ENCODE measurements at places on chromosomes 4 and X.

DNA sequence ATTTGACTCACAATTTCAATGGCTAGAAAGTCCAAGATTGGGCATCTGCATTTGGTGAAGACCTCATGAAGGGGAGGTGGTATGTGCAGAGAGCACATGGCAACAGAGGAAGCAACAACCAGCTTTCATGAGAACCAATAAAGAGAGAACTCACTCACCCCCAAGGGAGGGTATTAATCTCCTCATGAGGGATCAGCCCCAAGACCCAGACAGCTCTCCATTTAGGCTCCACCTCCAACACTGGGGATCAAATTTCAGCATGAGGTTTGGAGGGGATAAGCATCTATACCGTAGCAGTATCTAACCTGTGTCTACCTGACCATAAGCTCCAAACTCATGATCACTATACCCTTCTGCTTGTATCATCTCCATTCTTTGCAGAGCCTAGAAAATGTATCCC, 9.3 kb upstream of the TBC1D19 start:
- no peak for DNase-seq

- DNase-seq = no peak
Measured at GRCh38 chr4:87965501-87965975, 10.0 kb upstream of the SPP1 start.

DNA sequence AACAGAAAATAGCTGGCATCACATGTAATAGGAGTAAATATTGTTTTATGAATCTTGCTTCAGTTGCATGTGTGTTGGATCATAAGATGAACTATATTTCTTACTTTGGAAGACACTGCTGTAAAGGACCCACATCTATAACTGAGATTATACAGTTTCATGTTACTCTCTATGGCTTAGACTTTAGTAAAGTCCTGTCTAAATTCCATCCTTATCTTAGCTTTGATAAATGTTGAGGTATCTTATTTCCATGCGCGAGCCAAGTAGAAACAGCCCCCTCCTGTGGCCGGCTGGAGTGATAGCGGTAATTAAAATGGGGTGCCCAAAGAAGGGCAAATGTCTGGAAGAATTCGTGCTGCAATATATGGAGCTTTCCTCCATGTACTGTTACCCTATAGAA, 43.0 kb downstream of the CCDC158 start:
- peak; percentile 47 for DNase-seq

DNA sequence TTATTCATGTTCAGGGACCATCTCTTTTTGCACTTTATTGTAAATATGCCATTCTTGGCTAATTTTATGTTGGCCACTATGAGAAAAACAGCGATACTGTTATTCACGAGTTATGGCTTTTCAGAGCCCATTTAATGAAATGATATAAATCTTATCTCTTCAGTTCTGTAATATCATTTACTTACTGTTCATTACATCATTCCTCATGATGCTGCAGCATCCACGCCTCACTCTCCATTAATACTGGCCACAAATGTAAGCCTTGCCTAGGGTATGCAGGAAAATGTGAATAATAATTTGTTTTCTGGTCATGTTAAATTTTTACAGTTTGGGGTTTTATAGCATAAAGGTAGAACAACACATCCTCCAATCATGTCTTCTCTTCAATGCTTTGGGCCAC, 639.6 kb downstream of the SMARCA1 start:
- DNase-seq = no peak

GRCh38 chrX:34557733-34558132, 99.4 kb downstream of the TMEM47 start:
- DNase-seq = no peak

DNA sequence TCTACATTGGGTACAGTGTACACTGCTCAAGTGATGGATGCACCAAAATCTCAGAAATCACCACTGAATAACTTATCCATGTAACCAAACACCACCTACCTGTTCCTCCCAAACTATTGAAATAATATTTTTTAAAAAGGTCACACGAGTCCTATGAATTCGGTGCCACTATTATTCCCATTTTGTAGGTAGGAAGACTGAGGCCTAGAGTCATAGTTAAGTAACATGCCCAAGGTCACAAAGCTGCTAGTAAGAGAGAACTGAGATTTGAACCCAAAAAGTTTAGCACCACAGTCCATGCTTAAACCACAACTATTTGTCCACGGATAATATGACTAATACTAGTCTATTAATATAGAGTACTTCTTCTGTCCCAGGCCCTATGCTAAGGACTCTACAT, 2.7 kb downstream of the ARHGEF6 start:
- DNase-seq = no peak

DNA sequence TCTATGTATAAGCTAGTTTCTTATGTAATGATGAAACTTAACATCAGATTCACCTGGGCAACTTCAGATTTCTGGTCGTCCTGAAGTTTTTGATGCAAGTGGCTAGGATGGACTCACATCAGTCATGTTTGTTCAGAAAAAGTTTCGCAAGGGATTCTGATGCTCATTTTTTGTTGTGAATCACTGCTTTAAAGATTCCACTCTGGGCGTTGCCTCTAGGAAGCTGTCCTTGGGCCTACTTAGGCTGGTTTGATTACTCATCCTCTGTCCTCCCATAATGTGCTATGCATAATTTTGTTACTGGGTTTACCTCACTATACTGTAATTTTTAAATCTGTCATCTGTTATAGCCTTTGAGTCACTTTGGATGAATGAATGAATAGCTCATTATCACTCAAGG, 30.8 kb downstream of the HERC3 start:
- DNase-seq = no peak

DNA sequence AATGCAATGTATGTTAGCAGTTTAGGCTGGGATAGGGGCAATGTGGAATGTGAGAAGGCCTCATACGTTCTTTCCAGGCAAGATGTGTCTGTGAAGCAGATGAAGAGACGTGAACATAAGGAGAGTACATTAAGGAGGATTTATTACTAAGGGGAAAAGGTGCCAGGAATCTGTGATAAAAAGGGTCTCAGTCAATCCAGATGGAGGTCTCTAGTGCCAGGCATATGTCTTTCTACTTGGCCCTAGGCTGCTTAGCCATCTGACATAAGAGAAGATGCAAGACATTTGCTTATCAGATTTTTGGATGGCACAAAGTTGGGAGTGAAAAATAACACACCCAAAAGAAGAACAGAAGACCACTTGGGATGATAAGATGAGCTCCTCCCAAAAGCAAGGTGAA, 93.0 kb upstream of the PRKG2 start:
- DNase-seq = no peak

- DNase-seq = no peak
Measured at GRCh38 chr4:154124539-154125255, 335.8 kb upstream of the SFRP2 start.

DNA sequence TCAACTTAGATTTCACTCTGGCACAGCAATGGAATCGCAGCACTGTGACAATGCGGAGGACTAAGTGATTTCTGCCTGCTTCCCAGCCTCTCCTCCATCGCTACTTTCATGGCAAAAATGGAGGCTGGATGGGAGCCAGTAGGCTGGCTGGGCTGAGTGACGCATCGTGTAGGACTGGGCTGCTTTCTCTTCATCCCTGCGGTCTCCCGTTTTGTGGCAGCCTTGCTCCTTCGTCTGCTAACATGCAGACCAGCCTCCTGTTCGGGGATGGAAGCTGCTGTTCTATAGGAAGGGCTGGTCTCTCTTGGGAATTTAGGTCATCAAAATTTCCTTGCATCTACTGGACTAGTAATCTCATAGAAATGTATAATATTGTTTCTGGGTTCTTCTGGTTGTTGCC, 15.8 kb upstream of the RGS12 start:
- no peak for DNase-seq

GRCh38 chr4:173410079-173410478, 11.2 kb upstream of the SCRG1 start:
- no peak for DNase-seq

- DNase-seq = no peak
Measured at GRCh38 chr4:110268790-110269189, 70.4 kb upstream of the ELOVL6 start.

- DNase-seq = no peak
Measured at GRCh38 chr4:140156529-140157171, 2.7 kb upstream of the MAML3 start.

GRCh38 chrX:100995469-100995868, 26.0 kb downstream of the ARL13A start:
- DNase-seq = no peak

DNA sequence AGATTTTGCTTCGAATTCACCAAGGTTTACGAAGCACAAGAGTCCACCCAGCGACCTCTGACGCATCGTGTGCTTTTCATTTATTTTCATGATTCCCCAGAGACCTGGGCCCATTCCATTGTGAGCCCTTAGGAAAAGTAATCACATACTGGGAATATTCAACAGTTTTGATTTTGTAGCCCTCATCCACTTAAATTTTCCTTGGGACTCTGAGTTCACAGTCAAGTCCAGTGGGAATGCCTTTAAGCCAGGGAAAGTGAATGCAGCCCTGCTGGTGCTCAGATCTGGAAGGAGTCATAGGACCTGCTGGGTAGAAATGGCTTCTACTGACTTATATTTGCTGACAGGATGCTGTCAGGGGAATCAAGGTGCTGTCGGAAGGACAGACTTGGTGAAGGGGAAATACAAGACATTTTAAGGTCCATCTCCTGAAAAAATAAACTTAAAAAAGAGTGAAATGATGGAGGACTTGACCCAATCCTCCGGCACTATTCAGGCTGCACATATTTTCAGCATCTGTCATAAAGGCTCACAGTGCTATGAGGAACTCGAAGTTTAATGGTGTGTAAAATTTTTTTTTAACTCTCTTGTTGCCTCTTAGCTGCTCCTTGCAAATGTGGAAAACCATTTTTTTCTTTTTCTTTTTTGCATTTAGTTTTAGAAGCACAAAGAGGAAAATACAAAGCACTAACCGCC, 204.9 kb downstream of the MID1 start:
- no peak for DNase-seq

GRCh38 chrX:71945237-71945805, 34.7 kb downstream of the NHSL2 start:
- no peak for DNase-seq

DNA sequence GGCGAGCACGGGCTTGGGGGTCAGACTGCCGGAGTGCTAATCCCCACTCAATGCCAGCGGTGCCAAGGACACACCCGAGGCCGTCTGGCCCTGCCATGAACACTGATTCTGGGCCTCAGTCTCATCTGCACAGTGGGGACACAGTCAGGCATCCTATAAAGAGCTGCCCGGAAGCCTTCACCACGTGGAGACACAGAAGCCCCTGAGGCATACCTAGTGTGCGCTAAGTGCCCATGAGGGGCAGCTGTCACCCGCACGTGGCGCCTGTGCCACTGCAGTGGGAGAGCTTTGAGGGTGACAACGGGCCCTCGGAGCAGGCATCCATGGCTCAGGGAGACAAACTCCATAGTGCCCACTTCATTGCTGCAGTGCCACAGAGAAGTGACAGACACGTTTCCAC, 86.3 kb downstream of the PHKA2 start:
- DNase-seq = no peak

DNA sequence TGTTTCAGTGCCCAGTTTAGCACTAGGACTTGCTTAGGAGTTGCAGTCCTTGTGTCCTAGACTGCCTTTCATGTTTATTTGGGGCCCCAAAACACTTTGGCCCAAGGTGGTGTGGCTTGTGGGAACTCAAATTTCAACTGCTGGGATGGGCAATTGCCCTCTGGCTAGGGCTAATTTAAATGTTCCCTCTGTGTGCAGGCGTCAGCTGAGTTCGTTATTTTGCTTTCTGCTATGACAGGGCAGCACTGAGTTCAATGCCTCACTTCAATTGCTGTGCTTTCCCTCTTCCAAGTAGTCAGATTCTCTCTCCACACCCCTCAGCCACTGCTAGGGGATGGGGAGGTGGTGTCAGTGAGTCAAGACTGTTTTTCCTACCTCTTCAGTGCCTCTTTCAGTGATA, 51.1 kb downstream of the ITIH6 start:
- no peak for DNase-seq

- no peak for DNase-seq
Measured at GRCh38 chrX:13419918-13420317, 100.1 kb upstream of the ATXN3L start.

DNA sequence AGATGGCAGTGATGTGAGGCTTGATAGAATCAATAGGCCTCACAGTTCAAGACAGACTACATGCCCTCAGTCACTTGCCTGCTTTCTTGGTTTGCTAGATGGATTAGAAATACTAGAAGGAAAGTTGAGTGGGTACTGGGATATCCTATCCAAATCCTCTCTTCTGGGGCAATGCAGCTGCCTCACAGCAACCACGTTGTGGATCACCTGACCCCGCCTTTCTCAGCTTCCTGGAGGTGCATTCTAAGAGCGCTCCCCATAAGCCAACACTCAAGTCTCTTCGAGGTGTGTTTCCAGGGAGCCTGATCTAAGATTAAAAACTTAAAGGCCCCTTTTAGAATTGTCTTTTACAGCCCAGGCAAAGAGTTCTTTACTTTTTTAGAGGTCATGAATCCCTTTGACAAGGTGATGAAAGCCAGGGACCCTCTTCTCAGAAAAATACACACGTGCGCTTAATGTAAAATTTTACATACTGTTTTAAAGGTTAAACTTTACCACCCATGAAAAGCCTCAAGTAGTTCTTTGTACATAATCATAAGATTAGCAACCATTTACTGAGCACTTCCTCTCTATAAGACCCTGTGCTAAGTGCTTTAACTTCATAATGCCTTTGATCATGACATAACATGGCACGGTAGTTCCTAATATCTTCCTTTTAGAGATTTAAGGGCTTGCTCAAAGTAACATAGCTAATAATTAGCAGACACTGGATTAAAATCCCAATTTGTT, 840 bp upstream of the RPL34 start:
- no peak for DNase-seq

DNA sequence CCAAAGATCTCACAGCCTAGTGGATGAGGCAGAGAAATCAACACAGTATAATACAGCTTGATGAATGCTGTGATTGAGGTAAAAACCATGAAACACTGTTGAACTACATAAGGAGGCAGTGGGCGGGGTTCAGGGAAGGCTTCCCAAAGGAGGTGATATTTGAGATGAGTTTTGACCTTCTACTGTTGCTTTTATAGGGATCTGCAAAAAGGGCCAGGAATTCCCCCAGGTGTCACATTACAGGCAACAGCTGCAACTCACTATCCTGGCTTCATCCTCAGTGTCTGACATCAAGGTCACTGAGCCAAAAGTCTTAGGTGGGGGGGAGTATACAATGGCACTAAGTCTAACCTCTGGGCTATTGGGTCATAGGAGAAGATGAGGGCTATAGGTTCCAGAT, 185.7 kb upstream of the NRK start:
- DNase-seq = no peak

GRCh38 chr4:176969011-176969410, 176.3 kb upstream of the VEGFC start:
- no peak for DNase-seq

- no peak for DNase-seq
Measured at GRCh38 chrX:65706041-65706828, 38.8 kb downstream of the MSN start.

- DNase-seq = no peak
Measured at GRCh38 chrX:45888518-45888917, 656.7 kb downstream of the ZNF674 start.

GRCh38 chr4:52959541-52959940, 97.4 kb downstream of the RASL11B start:
- DNase-seq = no peak
